ENCODE measurements at places on chromosomes 13 and 19.

DNA sequence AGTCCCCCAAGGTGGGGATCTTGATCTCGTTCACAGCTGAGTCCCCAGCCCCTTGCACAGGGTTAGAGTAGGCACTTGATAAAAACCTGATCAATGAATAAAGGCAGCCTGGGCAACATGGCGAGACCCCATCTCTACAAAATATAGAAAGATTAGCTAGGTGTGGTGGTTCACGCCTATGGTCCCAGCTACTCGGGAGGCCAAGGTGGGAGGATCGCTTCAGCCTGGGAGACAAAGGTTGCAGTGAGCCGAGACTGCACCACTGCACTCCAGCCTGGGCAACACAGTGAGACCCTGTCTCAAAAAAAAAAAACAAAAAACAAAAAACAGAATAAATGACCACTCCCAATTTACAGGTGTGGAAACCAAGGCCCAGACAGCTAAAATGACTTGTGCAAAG is 4.8 kb downstream of the YIF1B start:
- no peak for DNase-seq

GRCh38 chr13:114090476-114090875 is 41.9 kb downstream of the RASA3 start:
- no peak for DNase-seq

- DNase-seq, result no peak
Measured at GRCh38 chr13:78139765-78140164, 221.1 kb upstream of the EDNRB start.

DNA sequence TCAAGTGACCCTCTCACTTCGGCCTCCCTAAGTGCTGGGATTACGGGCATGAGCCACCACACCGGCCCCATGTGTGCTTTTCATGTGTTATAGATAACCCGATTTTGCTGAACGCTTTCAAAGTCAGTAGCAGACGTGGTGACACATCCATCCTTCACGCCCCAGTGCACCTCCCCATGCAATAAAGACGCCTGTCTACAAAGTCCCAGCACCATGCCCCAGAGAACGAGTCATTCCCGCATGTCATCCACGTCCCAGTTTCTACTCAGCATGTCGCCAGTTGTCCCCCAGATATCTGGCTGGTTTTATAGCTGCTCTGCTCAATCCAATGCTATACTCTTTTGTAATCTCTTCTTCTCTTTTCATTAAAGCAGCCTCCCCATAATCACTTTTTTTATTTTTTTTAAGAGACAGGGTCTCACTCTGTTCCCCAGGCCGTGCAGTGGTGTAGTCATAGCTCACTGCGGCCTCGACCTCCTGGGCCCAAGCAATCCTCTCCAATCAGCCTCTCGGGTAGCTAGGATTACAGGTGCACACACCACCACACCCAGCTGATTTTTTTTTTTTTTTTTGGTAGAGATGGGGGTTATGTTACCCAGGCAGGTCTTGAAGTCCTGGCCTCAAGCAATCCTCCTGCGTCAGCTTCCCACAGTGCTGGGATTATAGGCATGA is 42.5 kb downstream of the DNM2 start:
- DNase-seq, result no peak

DNA sequence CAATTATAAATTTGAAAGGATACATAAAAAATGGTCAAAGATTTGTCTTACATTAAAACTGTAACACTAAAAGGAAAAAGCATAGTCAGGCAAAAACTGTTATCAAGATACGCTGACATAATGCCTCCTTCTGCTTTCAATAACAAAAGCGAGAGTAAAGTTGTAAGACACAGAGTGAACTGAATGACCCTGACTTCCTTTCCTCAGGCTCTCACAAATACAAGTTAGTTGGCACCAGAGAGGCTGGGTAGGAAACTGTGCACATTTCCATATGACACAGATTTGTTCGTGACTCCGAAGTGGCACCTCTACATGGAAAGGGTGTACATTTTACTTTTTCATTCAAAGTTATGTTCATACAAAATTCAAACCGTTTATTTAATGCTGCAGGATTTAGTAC is 15.4 kb downstream of the FGF14 start:
- no peak for DNase-seq

- DNase-seq, result no peak
Measured at GRCh38 chr19:33519416-33519815, 2.2 kb downstream of the PEPD start.

DNA sequence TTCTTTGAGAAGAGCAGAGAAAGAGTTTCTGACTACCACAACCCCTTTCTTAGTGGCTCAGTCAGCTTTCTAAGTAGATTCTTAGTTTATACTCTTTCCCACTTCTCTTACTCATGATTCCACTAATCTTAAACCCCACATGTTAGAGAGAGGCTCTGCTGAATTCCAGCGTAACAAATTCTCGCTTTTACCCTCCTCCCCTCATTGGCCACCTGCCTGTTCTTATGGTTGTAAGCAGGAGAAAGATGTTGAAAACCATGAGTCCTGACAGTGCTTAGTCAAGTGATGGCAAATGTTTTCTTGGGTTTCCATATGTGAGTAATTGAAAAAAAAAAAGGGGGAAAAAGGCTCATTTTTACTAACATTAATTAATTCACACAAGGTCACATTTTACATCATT is 125.9 kb downstream of the ZDHHC20 start:
- no peak for DNase-seq

GRCh38 chr13:97238883-97239282 is 16.8 kb downstream of the MBNL2 start:
- no peak for DNase-seq

- DNase-seq, result no peak
Measured at GRCh38 chr19:5985098-5985783, 7.3 kb upstream of the RANBP3 start.

DNA sequence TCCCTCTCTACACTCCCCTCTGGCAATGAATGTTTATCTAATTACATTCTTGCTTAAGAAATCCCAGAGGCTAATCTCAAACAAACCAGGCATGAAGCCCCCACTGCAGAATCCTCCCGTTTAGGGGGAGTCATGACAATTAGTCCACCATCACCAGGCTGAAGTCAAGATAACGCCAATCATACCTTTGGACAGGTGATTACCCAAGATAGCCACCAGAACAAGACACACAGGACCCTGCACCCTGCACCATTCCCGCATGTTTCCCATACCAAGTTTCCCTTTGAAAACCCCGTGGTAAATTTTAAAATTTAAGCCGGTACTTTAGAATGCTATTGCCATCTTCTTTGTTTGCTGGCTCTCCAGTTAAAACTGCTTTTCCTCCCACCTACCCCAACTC is 64.8 kb upstream of the XPO4 start:
- no peak for DNase-seq

GRCh38 chr13:80334597-80335260 is 6.2 kb downstream of the SPRY2 start:
- DNase-seq, result no peak

GRCh38 chr19:4933528-4933927 is 24.2 kb downstream of the UHRF1 start:
- no peak for DNase-seq

DNA sequence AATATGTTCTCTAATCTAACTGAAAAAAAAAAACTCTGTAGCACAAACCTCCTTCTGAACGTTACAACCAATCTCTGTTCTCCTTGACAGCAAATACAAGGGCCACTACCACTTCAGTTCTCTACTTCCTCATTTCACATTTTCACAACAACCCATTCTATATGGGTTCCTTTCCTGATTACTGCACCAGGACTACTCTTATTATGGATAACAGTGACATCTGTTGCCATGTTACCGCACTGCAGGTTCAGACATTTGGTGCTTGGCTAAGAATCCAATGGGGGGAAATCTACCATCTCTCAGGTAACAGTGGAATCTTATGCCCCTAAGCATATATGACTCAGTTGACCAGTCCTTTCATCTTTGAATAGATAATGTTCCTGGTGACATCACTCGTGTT is 11.6 kb upstream of the FPR3 start:
- no peak for DNase-seq

DNA sequence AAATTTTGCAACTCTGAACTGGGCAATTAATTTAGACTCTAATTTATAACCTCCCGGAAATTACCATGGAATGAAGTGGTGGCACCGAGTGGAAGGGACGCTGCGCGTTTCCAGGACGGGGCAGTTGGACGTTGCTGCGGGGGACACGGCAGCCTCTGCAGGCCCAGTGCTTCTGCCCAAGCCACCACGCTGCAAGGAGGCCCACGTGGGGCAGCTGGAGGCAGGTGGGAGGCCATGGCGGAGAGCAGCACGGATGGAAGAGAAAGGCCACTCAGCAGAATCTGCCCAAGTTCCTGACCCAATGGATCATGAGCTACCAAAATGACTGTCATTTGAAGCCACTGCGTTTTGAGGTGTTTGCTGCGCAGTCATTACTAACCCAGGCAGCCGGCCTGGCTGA is 11.2 kb upstream of the ADPRHL1 start:
- no peak for DNase-seq

- DNase-seq, result no peak
Measured at GRCh38 chr19:43812688-43813087, 10.4 kb upstream of the LYPD5 start.

- no peak for DNase-seq
Measured at GRCh38 chr13:89115307-89115706, 1444.1 kb downstream of the SLITRK5 start.

- no peak for DNase-seq
Measured at GRCh38 chr13:40682449-40683240, 16.2 kb upstream of the FOXO1 start.

GRCh38 chr13:99313501-99313900 is 6.3 kb upstream of the GPR183 start:
- no peak for DNase-seq

GRCh38 chr19:31450696-31451095 is 101.5 kb upstream of the TSHZ3 start:
- no peak for DNase-seq

- no peak for DNase-seq
Measured at GRCh38 chr19:6116749-6117430, 6.6 kb upstream of the RFX2 start.

GRCh38 chr13:93698016-93698613 is 471.5 kb downstream of the GPC6 start:
- DNase-seq, result no peak

- DNase-seq, result no peak
Measured at GRCh38 chr13:80717776-80718175, 376.9 kb upstream of the SPRY2 start.

DNA sequence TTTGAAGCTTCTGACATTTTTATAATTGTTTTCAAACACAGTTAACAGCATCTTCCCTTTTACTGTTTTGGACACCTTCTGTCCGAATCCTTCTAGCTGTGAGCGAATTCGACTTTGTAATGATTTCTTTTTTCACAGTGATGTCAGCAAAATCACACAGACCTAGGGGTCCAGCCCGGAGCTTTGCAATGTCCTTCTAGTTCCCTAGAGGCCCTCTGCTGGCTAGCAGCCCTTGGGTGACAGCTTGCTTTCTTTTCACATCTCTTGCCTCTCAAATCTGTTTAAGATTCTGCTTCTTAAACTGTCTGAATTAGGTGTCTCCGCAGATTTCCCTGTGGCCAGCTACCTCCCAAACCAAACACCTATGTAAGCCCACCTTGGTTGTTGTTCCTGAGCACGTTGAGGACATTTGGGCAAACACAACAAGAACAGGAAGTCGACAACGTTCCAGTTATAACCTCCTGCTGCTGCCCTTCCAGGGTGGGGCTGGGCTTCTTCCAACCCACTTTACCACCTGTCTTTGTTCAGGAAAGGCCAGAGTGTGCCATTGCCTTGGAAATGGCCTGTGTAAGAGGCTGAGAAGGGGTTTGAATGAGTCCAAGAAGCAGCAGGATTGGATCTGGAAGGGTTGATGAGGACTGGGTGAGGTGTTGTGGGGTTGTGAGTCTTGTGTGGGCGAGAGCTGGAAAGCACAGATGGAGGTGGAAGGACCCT is 123.1 kb downstream of the ATP8A2 start:
- DNase-seq, result no peak

- DNase-seq, result no peak
Measured at GRCh38 chr19:17429641-17430113, 9.8 kb downstream of the MVB12A start.

- DNase-seq, result peak; percentile 82
Measured at GRCh38 chr19:10478903-10479384, 24.2 kb downstream of the KEAP1 start.

DNA sequence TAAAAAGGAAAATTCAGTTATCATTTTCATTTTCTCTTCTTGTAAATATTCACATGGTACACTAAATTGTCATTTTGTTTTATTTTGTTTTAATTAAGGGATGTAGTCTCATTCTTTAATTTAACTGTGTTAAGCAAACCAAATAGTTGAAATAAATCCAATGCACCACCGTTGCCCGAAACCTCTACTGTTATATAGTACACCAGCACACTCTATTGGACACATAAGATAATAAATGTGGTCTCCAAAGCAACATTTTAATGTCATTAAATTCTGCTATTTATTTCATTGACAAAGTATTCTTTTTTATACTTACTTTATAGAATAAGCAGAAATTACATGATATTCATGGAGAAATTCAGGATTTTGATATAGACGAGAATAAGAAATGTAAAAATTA is 156.4 kb upstream of the FREM2 start:
- no peak for DNase-seq

- no peak for DNase-seq
Measured at GRCh38 chr13:47858042-47859025, 142.7 kb downstream of the SUCLA2 start.

- no peak for DNase-seq
Measured at GRCh38 chr13:51682686-51683085, 98.4 kb downstream of the WDFY2 start.

DNA sequence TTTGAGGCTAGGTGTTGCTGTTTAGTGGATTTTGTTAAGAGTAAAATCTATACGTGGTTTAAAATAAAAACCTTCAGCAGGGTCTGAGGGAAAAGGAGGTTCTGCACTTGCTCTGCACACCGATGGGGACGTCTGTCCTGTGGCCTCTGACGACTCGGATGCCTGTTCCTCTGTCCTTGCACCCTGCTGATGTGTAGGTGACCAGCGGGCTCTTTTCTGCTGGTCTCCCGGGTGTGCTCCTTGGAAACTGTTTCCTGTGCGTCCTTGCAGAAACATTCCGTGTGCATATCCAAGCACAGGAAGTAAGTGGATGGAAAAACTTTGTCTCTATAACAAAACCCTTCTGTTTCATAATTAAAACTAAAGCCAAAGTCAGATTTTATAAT is 3.8 kb downstream of the ATP4B start:
- no peak for DNase-seq

DNA sequence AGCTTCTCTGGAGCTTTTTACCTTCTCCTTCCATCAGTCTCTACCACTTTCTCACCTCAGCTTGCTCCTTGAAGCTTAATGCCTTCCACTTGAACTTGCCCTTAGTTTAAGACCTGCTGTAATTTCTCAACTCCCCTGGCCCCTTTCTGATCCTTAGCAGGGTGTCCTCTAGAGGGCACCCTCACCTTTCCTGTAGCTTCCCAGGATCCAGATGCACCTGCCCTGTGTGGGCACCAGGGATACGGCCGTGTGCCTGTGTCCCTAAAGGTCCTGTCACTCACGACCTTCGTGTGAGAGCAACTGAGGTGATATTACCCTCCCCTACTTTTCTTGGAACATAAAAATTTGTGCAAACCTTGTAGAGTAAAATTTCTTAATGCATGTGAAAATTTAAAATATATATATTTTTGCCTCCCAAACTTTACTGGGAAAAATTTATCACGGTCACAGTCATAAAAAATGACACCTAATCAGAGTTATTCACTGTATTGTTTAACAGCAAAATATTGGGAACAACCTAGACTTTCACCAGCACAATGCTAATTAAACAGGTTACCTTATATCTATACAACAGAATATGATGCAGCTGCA is 46.4 kb downstream of the PSG3 start:
- DNase-seq, result no peak
